ENCODE measurements at places on chromosomes 4 and X. TPM values are rescaled to one million over a fixed set of nuclear protein-coding genes. Genes with fewer than 3 reads are reported as not detected.

GRCh38 chrX:125288343-125288742, 31.3 kb upstream of the TEX13C start:
- no peak for DNase-seq

GRCh38 chr4:72505314-72505744, 63.7 kb downstream of the ADAMTS3 start:
- no peak for DNase-seq

DNA sequence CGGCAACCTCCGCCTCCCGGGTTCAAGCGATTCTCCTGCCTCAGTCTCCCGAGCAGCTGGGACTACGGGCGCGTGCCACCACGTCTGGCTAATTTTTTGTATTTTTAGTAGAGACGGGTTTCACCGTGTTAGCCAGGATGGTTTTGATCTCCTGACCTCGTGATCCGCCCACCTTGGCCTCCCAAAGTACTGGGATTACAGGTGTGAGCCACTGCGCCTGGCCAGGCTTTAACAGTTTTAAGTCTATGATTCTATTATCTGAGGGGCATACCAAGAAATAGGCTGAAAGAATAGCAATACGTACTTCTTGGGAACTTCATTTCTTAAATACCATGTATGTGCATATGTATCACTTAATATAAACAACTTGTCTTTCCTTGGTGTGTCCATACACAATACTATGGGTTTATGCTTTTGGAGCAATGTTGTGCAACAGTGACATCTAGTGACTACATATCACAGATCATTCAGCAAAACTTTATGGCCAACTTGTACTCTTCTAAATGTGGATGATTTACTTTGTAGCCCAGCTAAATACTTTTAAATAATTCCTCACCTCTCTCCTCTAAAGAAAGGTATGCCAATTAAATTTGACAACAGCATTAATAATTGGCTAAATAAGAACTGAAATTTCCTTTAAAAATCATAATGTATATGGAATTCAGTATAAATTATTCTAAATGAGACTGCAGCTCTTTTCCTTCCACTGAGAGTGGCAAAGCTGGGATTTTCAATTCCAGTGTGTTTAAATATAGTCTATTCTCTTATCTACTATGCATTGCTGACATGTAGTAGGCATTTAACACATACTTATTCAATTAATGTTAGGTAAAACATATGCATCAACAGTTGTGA, 10.4 kb downstream of the SLC9B1 start:
- DNase-seq: peak; percentile 22

MAOA gene
- polyA plus RNA-seq: 20.5 TPM

DNA sequence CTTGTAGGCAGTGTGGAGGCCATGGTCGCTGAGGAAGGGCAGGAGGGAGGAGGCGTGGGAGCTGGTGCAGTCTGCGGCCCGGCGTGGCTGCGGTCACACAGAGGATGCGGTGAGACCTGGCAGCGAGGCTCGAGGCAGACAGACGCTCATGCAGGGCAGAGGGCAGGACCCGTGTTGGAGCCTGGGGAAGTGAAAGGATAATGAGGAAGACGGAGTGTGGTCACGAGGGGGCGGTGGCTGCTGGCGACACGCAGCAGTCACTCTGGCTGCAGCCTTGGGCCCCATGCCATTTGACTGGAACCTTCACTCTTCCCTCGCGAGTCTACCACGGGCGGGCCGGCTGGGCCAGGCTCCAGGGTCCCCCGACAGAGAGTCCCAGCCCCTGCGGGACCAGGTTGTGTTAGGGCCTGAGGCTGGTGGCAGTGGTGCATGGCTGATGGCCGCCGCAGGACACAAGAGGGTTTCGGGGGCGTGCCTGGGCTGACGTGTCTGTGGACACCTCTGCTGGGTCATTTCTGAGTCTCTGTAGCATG, 68.8 kb upstream of the HGFAC start:
- DNase-seq: no peak

MFAP3L gene
- polyA plus RNA-seq: 1.4 TPM

DNA sequence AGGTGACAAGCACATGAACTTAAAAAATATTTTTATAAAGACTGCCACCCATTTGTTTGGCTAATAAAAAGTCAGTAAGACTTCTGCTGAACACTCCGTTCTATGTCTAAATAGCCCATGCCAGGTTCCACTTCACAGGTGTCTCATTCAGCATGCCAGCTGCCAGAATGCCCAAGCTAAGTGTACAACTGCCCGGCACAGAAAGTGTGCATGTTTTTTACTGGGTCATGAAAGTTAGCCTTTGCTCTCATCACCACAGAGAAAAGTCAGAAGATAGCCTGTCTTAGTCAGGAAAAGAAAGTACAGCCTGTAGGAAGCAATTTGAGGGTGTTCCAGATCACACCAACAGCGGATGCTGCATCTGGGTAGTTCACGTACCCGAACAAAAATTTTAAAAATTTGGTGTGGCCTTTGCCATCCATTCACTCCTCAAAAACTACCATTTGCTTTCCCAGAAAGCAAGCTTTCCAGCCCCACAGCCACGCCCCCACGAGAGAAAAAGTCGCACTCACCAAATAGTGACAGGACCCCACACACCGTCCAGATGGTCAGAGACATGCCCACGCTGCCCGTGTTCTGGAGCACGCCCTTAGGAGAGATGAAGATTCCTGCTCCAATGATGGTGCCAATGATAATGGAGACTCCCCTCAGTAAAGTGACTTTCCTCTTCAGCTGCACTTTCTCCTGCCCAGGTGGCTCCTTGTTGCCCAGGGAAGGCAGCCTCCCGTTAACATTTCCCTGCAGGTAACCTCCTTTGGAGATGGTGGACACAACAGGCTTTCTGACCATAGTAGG, 671 bp downstream of the SLC7A11 start:
- DNase-seq: peak; percentile 17

POLN gene
- 0.18 TPM for polyA plus RNA-seq

DNA sequence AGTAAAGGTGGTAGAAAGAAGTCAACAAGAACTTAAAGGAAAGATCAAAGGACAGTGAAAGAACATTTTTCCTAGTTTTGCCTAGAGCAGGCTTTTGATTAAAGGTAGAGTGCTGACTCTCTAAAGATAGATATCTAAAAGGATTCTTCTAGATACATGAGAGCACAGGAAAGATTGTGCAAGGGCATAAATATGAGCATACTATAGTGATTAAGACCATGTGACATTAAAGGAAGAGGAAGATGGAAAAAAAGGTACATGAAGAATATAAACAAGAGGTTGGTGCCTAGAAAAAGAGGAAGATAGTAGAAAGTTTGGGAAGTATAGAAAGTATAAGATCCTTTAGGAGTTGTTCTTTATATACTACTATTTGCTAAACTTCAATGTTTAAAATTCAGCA, 26.1 kb upstream of the TET2 start:
- no peak for DNase-seq

DNA sequence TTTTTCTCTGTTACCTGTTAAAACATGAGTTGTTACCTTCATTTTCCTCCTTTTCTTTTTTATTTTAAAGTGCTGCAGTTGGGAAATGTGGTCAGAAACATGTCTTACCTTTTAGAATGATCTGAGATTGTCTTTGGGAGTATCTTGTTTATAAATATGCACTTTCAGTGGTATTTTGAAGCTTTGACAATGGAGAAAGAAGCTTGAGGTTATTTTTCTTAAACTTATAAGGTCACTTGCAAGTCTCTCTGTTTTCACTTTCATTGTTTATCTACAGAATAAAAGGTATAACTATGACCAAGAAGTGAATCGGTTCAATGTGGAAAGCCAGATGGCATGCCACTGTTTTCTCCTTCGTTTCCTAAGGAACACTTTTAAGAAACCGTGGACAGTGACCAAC, 167.5 kb upstream of the SLC7A11 start:
- DNase-seq: no peak

DNA sequence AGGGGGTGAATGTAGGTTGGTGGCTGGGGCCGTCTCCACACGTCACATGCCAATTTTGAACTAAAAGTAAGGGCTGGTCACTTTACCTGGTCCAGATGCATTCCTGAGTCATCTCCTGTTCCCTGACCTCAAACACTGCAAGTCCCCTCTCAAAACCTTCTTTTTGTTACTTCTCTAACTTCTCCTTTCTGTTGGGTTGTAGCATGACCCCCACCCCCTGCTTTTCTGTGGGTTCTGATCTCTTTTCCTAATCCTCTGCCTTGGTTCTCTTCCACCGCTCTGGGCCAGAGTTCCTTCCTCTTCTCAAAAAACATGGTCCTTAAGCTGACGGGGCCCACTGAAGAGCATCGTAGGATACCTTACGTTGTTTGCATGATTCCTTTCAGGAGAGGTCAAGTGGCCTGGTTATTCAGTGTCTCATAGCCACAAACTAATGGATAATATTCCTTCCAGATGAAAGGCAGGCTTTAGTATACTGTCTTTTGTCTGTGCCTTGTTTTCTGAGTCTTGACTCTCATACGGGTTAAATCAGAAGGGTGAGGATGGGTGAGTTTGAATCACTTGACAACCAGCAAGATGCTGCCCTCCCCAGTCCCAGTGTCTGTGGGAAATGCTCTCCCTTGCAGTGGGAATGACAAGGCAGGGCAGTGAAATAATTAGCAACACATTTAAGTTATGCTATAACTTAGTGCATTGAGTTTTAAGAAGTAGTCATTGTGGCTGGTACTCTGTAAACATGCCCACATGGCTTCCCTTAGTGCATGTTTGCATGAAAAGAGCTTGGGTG, 15.1 kb downstream of the SMS start:
- DNase-seq: no peak

DNA sequence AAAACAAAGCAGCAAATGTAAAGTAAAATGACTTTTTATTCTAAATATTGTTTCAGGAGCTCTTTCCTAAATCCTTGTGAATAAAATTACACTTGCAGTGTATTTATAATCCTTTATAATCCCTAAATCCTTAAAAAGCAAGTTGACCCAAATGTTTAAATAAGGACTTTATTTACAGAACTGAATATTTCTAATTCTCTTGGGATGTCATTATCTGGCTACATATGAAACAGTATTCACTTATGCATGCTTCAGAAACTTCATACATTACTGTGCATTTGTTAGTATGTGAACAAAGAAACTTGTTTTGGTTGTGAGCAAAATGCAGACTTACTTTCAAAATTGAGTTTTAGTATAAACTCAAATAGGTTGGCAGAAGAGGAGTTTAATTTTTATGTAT, 49.2 kb downstream of the PTTG2 start:
- DNase-seq: no peak

GLOD5 gene
- polyA plus RNA-seq: not detected

MUC7 gene
- polyA plus RNA-seq: not detected

GRCh38 chrX:20609916-20610415, 343.3 kb upstream of the RPS6KA3 start:
- DNase-seq: no peak

DNA sequence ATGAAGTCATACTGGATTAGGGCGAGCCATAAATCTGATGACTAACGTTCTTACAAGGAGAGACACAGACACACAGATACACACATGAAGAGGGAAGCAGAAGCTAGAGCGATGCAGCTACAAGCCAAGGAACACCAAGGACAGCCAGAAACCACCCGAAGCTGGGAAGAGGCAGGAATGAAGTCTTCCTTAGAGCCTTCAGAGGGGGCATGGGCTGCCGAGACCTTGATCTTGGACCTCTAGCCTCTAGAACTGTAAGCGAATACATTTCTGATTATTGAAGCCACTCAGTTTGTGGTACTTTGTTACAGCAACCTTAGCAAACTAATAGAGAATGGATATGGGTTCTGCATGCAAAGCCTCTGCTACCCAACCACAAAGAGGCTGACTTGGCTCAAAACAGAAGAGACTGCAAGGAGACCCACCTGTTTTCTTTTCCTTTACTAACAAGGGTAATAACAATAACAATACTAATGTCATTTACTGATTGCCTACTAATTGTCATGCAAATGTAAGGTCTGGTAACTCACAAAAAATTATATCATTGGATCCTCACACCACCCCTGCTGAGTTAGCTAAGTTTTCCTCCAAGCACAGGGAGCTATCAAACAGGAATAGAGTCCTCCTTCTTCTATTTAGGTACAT, 10.1 kb upstream of the LDB2 start:
- no peak for DNase-seq

PTTG2 gene
- not detected for polyA plus RNA-seq

DNA sequence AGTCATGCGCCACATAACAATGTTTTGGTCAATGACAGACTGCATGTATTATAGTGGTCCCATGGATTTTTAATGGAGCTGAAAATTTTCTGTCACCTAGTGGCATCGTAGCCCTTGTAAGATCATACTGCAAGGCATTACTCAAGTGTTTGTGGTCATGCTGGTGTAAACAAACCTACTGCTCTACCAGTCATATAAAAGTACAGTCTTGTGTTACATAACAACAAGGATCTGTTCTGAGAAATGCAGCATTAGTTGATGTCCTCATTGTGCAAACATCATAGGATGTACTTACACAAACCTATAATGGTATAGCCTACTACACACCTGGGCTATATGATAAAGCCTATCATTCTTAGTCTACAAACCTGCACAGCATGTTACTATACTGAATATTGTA, 34.6 kb downstream of the COX18 start:
- DNase-seq: no peak

DNA sequence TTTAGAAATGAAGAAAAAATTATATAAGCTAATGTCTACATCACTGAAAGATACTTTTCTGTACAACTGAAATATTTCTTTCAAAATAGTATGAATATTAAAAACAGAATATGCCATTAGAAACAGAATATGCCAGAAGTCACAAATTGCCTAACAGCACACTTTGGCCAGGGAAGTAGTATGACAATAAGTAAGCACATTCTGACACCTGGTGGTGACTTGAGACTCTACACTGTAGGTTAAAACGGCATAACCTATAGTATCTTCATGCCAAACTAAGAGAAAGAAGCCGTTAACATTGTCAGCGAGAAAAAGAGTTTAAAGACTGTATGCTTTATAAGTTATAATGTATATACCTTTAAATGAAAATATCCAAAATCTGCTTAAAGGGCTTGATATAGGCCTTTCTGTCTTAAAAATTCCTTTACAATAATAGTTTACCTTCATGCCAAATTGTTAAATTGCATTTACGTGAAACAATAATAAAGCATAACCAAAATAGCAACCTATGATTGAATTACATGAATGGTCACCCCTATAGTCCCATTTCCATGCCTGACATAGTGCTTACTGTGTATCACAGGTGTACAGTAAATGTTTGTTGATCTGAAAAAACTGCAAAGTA, 32.8 kb downstream of the FAM13A start:
- peak; percentile 19 for DNase-seq

EGF gene
- polyA plus RNA-seq: 0.08 TPM

DNA sequence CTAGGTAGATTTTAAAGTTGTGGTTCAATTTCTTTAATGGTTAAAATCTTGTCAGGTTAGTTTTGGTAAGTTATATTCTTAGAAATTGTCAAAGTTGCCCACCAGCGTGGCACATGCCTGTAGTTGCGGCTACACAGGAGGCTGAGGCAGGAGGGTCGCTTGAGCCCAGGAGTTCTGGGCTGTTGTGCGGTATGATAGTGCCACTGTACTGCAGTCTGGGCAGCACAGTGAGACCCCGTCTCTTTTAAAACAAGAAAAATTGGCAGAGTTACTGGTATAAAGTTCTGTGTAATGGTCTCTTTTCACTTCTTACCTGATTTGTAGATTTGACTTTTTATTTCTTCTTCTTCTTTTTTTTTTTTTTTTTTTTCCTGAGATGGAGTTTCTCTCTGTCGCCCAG, 64.4 kb downstream of the FAM193A start:
- DNase-seq: no peak

All from foreskin keratinocyte (primary cell).